ENCODE measurements at places on chromosomes 4 and X.

DNA sequence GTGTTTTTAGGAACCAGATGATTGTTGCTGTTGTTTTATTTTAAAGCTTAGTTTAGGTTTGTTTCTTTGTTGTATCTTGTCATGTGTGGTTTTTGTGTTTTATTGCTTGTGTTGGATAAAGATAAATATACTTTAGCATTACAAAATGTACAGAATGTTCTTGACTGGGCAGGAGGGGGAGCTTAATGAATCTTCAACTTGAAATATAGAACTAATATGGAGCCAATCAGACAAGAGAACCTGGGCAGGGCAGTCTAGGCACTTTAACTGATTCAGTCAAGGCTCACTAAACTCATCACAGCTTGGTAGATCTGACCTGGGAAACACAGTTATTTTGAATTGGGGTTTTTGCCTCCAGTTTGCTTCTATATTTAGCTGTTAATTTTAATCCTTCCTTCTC lies 304.2 kb downstream of the ARHGAP24 start:
- DNase-seq, result no peak

DNA sequence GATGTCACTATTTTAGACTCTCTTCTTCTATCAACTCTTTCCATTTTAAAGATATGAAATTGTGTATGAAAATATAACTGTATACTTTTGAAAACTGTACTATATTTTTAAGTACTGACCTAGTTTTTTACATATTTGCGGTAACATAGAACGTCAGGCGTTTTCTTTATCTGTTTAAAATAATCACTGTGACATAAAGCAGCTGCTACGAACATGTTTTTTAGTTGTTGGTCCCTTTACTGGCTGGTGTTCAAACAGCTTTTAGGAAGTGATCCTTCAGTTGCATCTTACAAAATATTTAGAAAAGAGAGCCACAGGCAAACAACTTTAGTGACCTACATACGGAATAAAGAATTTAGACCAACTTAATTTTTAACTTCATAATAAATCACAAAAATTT lies 73.1 kb downstream of the METTL14 start:
- no peak for DNase-seq

DNA sequence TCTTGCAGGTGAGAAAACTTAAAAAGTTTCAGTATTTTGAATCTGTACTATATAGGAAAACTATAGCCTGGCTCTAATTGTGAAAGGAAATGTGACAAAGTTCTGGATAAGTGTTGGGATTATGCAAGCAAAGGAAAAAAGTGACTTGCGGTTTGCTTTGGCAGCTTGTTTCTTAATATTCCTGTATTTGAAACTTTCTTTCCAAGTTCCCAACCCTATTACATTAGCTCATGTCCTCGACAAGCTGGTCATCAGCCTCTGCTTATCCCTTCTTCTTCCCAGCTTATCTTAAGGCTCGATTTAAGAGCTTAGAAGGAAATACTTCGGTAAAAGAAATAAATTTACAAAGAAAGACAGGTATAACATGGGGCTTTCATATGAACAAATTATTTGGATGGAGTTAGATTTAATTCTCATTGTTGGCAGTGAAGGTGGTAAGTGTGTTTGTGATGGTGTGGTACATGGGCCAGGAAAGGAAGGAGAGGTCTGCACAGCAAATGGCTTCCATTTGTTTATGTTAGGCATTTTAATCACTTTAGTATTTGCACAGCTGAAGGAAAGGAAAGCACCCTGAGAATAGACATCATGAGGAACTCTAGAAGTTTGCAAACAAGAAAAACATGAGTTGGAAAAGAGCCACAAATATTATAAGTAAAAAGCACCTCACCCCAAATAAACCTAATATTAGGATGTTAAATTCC lies 5.1 kb upstream of the MYOZ2 start:
- DNase-seq, result no peak

- DNase-seq, result no peak
Measured at GRCh38 chrX:50161127-50161526, 39.7 kb downstream of the AKAP4 start.

GRCh38 chr4:165516281-165516833 lies 137.5 kb downstream of the CPE start:
- DNase-seq, result no peak

GRCh38 chr4:83440899-83441298 lies 14.7 kb downstream of the HELQ start:
- DNase-seq, result no peak

GRCh38 chrX:20394451-20394850 lies 127.7 kb upstream of the RPS6KA3 start:
- DNase-seq, result no peak

GRCh38 chrX:4091046-4091760 lies 377.8 kb upstream of the PRKX start:
- DNase-seq, result no peak

DNA sequence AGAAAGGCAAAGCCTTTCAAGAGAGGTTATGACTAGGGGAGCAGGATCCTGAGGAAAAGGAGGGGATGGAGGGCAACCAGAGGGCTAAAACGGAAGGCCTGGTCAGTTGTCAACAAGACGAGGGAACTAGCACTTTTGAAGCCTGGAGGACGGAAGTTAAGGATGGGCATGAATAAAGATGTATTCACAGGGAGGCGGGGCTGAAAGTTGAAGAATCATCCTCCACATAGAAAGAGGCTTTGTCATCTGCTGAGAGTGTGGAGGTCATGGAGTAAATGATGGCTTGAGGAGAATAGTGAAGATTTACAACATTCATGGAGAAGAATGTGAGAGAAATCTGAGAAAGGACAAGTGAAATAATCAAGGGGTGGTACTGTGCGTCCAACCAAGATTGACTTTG lies 137.5 kb downstream of the MAGEB17 start:
- DNase-seq, result no peak

DNA sequence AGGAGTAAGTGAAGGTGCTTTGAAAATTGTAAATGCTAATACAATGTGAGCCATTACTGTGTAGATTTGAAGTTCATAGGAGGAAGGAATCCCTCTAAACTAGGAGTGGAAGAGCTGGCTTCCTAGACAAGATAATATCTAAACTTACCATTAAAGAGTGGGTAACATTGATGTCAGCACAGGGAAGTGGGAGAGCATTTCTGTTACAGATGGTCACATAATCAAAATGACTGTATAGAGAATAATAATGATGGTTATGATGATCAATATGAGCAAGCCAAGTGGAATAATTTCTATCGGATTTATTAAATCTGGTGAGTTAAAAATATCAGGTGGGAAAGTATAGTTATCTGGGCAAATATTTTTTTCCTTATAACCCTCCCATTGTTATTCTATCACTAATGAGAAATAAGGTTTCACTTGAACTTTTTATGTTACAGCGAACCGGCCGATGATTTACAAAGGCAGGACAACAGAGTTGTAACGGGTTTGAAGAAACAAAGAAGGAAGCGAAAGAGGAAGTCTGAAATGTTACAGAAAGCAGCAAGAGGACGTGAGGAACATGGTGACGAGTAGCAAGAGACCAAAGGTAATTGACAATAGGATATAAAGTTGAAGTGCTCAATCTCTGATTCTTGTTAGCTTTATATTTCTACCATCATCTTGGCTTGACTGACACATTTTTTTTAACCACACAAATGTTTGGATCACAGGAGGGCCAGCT lies 43.5 kb downstream of the FMR1NB start:
- no peak for DNase-seq

DNA sequence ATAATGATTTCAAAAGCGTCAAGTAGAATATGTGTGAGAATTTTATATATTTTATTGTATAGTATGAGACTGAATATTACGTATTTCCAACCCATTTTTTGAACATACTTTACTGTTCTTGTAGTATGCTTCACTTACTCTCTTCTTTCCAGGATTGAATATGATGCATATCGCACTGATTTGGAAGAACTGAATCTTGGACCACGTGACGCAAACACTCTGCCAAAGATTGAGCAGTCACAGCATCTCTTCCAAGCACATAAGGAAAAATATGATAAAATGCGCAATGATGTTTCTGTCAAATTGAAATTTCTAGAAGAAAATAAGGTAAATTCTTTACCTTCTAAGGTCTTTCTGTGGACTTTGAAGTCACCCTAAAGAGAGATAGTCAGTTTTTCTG lies 48.1 kb upstream of the FHDC1 start:
- no peak for DNase-seq

- DNase-seq, result no peak
Measured at GRCh38 chr4:152004801-152005200, 244.0 kb upstream of the GATB start.

GRCh38 chrX:126489116-126489695 lies 63.4 kb downstream of the DCAF12L1 start:
- no peak for DNase-seq

DNA sequence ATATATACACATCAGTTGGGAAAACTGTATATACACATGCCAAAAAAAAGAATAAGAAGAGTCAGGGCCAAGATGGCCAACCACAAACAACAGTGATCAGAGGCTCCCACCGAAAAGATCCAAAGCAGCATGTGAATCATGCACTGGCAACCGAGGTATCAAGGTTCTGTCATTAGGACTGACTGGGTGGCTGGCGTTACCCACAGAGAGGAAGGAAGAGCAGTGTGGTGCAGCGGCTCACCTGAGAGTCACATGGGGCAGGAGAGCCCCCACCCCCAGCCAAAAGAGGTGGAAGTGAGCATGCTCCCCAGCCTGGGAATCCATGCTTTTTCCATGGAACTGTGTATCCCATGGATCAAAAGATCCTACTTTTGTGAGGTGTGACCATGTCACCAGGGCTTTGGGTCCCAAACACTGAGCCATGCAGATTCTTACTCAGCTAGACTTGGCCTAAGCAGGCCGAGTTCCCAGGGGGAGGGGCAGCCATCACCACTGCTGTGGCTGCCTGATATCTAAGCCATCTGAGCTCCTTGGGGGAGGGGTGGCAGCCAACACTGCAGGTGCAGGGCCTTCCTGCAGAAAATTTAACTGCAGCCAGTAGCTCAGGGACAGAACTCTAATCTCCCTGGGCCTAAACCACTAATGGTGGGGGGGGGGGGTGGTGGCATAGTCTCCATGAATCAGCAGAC lies 52.8 kb downstream of the P2RY10 start:
- DNase-seq, result no peak

DNA sequence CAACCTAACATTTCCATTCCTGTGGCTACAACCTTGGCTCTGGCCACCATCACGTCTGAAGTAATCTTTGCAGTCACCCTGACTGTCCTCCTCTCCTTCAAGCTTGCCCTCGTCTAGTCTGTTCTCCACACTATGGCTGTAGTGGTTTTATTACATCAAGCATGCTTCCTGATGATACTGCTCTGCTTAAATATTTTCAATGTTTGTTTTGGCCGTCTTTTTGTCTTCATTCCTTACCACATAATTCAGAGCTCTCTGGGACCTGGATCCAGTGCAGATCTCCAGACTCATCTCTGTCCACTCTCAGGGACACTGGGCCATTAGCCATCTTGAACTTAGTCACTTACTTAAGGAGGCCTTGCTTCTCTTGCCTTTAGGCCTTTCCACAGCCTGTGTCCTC lies 27.7 kb upstream of the FREM3 start:
- peak; percentile 4 for DNase-seq

GRCh38 chr4:94537921-94538628 lies 86.3 kb downstream of the PDLIM5 start:
- no peak for DNase-seq

- no peak for DNase-seq
Measured at GRCh38 chrX:150899191-150899757, 806 bp upstream of the CD99L2 start.

DNA sequence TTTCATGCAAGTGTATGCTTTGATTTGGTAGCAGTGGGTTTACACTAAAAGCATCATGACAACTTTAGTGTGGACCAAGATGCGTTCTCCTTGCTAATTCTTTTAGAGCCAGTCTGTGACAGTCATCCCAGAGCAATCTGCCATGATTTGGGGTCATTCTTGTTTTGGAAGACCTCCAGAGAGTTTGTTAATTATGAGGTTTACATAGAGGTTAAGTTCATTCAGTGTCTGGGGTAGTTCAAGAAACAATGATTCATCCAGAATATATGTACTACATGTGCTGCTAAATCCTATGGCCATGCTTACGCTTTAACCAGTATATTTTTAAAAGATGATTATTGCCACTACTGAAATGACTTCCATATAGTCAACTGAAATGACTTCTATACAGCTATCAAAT lies 328.5 kb upstream of the AGA start:
- no peak for DNase-seq

- DNase-seq, result no peak
Measured at GRCh38 chrX:25156832-25157231, 141.1 kb upstream of the ARX start.

DNA sequence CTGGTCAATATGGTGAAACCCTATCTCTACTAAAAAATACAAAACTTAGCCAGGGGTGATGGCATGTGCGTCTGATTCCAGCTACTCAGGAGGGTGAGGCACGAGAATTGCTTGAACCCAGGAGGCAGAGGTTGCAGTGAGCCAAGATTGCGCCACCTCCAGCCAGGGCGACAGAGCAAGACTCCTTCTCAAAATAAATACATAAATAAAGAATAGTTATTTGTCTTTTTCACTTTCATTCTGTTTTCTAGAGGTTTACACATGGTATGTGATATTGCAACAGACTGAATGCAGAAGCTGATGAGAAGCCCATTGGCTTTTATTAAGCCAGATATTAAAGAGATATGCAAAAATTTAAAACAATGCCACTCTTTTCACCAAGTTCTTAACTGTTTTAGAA lies 8.2 kb downstream of the KLHL15 start:
- no peak for DNase-seq

- no peak for DNase-seq
Measured at GRCh38 chr4:1168191-1169101, 3.9 kb downstream of the SPON2 start.

GRCh38 chr4:94419956-94420355 lies 31.8 kb upstream of the PDLIM5 start:
- no peak for DNase-seq

DNA sequence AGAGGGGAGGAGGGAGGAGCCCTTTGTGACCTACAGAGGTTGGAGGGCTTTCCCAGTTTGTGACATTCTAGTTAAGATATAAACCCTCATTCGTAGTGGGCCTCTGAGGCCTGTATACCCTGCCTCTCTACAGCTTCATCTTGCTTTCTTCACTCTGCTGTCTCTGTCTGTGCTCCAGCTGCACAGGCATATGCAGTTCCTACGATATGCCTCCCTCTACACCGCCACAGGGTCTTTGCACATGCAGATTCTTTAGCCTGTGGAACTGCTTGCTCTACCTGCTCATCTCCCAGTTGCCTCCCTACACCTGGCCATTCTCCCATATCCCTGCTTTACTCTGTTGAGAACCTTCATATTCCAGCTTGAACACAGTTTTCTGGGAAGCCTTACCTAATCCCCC lies 38.1 kb downstream of the SLIT2 start:
- no peak for DNase-seq

GRCh38 chr4:105361053-105361452 lies 112.8 kb downstream of the PPA2 start:
- no peak for DNase-seq

Measured in smooth muscle cell of the brain vasculature (primary cell).